ENCODE measurements at places on chromosomes 7 and 10. TPM values are rescaled to one million over a fixed set of nuclear protein-coding genes. Genes with fewer than 3 reads are reported as not detected.
A peak's percentile ranks its signal among the peaks of the same experiment; 100 is the strongest.

- no peaks in the 10 kb centered on the region for H3K27me3 ChIP-seq
- peaks cover 16% of the 10 kb centered on the region for H3K4me1 ChIP-seq
- no peak for DNase-seq
- no peak overlapping the region for H3K4me3 ChIP-seq
- H3K36me3 ChIP-seq = peaks cover 3% of the 10 kb centered on the region
Observed at GRCh38 chr7:23295401-23295697, 3.8 kb upstream of the MALSU1 start.

DNA sequence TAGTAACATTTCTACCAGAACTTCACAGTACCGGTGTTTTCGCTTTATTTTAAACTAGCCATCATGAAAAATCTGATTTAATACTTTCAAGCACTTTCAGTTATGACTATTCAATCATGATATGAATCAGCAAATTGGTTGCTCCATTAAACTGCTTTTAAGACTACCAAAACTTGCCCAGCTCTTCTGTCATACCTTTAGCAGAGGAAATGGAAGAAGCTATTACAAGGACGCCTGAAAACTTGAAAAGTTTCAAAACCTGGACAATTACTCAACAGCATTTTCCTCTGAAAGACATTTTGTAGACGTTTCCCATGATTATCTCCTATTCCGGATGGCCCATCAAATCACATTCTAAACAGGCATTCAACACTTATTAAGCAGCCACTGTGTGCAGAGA, 2.0 kb downstream of the JAZF1 start:
- peaks cover 15% of the 10 kb centered on the region for H3K4me1 ChIP-seq
- DNase-seq = no peak
- H3K36me3 ChIP-seq = no peaks in the 10 kb centered on the region
- 0 out of 2 replicates have a peak, but pooled peaks cover 2% of the 10 kb centered on the region for H3K27me3 ChIP-seq
- peak overlapping the region; percentile 62 for H3K27ac ChIP-seq
- H3K4me3 ChIP-seq = peak overlapping the region; percentile 60

DNA sequence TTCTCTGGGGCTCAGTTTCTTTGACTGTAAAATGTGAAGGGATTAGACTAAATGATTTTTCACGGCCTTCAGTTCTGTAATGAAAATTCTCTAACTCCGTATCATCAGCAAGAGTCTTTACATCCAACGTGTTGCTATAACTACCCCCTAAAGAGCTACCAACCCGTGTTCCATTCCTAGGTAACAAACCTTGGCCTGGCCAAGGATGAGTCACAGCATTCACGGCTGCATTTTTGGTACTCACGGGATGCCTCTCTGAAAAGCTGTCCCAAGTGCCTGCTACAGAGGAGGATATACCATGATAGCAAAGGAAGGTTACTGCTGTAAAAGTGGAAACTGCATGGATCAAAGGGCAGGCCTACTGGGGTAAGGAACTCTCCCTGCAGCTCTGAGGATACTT, 5.9 kb downstream of the LRRC4 start:
- H3K4me3 ChIP-seq = no peak overlapping the region
- H3K27me3 ChIP-seq = no peaks in the 10 kb centered on the region
- H3K27ac ChIP-seq = no peak overlapping the region
- no peaks in the 10 kb centered on the region for H3K4me1 ChIP-seq

Gene NEBL
- 32.3 TPM for total RNA-seq

All from Panc1 (cell line).